ENCODE measurements at places on chromosomes 16 and 17.
A peak's percentile ranks its signal among the peaks of the same experiment; 100 is the strongest.

DNA sequence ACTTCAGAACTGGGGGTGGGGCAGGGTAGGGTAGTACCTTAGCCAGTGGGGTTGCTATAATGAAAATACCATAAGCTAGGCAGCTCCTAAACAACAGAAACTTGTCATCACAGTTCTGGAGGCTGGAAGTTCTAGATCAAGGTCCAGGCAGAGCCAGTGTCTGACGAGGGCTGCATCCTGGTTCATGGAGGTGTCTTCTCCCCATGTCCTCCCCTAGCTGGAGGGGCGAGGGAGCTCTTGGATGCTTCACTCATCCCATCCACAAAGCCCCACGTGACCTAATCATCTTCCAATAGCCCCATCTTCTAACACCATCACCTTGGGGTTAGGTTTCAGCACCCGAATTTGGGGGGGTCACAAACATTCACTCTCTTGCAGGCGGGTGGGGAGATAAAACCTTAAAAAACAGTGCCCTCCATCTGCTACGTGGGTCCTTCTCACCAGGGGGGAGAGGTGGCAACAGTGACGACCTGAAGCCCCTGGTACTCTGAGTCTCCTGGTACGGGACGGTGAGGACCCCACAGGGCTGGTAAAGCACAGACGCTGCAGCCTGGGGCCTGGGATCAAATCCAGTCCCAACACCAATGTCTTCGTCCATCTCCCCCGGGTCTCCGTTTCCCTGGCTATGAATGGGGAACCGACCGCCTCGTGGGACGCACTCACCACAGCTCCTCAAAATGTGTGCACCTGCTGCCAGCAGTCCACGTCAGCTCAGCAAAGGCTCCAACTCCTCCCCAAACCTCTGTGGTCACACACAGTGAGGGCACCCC lies 22.8 kb downstream of the RAB40B start:
- no peak for DNase-seq

DNA sequence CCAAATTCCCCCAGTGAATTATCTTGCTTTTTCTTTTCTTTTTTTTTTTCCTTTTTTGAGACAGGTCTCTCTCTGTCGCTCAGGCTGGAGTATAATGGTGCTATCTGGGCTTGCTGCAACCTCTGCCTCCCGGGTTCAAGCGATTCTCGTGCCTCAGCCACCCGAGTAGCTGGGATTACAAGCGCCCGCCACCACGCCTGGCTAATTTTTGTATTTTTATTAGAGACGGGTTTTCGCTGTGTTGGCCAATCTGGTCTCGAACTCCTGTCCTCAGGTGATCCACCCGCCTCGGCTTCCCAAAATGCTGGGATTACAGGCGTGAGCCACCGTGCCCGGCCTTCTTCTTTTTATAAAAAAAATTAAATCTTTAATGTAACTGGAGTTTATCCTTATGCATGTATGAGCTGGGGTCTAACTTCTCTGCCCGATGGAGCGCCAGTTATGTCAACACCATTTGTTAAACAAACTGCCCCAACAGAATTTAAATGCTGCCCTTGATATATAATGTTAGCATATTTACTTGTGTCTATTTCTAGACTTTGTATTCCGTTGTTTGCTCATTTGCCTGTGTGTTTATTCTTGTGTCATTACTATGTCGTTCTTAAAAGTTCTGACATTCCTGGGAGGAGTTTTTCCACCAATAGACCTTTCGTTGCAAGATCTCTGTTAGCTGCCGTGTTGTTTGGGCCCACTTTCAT lies 535 bp upstream of the AURKB start:
- peak; percentile 46 for DNase-seq

GRCh38 chr17:45948881-45949624 lies 50.0 kb upstream of the STH start:
- DNase-seq: peak; percentile 76

DNA sequence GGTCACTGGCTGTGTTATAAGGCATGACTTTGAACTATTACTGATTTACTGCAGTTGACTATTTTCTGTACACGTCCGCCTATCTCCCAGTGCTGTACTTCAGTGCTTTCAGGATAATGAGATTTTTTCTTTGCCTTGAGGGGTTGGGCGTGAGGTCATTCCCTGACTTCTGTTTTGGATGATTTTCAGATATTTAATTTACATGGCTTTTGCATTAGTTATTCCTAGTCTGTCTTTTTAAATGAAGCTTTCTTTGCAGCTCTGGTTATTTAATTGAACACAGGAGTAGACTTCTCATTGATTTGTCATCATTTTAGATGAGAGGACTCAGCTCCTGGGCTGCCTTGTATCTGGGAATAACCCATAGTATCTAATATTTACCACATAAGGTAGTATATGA lies 23.7 kb downstream of the WIPF2 start:
- DNase-seq: no peak

GRCh38 chr16:104355-104754 lies 26.3 kb downstream of the MPG start:
- no peak for DNase-seq

GRCh38 chr17:34275881-34276280 lies 5.9 kb downstream of the CCL7 start:
- no peak for DNase-seq

GRCh38 chr16:70759666-70760065 lies 41.3 kb downstream of the VAC14 start:
- no peak for DNase-seq

- no peak for DNase-seq
Measured at GRCh38 chr16:13453325-13453724, 466.6 kb upstream of the ERCC4 start.

DNA sequence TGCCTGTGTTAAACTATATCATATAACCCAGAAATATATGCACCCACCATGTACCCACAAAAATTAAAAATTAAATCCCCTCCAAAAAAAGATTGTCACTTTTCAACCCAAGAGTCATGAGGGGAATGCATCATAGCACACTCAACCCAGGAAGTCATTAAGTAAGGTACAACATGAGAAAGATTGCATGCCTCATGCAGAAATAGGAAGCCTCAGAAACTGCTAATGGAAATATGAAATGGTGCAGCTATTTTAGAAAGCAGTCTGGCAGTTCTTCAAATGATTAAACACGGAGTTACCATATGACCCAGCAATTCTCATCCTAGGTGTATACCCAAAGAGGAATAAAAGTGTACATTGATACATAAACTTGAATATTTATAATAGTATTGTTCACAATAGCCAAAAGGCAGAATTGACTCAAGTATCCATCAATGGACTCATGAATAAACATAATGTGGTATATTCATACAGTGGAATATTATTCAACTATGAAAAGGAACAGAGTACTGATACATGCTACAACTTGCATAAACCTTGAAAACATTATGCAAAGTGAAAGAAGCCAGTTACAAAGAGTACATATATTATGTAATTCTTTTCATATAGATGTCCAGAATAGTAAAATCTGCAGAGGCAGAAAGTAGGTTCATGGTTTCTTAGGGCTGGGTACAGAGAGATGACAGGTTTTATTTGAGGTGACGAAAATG lies 70.4 kb downstream of the TMEM100 start:
- no peak for DNase-seq

DNA sequence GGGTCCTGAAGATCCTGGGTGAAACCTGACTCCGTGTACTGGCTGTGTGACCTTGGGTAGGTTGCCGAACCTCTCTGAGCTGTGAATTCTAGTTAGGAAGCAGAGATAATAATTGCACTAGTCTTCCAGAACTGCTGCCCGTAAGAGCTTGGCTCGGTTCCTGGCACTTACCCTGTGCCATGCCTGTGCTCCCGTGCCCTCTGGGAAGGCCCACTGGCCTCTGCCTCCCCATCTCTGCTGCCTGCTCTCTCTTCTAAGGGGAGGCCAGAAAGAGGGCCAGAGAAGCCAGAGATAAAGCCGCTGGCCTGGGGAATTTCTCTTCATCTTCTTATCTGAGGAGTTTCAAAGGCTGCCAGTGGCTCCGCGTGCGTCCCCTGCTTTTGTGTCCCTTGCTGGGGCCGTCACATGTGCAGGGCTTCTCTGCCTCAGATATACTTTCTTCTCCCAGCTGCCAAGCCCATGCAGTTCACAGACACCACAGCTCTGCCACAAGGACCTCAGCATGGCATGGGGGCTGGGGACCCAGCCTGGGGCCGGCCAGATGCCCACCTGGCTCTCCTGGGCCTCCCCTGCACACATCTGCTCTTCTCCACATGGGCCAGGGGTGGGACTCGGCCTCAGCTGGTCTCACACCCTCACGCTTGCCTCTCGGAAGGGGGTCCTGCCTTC lies 145.2 kb downstream of the SDK2 start:
- DNase-seq: no peak

DNA sequence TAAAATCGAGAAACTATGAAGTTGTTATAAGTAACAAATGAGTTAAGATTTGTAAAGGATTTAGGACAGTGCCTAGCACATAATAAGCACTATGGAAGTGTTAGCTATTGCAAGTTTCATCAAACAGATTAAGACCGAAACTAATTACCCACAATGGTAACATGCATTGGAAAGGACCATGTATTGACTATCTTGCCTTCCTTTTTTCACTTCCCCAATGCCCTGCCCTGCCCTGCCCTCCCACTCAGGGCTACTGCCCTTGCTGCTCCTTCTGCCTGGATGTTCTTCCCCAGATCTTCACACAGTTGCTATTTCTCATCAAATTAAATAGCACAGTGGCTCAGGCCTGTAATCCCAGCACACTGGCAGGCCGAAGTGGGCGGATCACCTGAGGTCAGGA lies 202.1 kb upstream of the PSMD7 start:
- DNase-seq: no peak

DNA sequence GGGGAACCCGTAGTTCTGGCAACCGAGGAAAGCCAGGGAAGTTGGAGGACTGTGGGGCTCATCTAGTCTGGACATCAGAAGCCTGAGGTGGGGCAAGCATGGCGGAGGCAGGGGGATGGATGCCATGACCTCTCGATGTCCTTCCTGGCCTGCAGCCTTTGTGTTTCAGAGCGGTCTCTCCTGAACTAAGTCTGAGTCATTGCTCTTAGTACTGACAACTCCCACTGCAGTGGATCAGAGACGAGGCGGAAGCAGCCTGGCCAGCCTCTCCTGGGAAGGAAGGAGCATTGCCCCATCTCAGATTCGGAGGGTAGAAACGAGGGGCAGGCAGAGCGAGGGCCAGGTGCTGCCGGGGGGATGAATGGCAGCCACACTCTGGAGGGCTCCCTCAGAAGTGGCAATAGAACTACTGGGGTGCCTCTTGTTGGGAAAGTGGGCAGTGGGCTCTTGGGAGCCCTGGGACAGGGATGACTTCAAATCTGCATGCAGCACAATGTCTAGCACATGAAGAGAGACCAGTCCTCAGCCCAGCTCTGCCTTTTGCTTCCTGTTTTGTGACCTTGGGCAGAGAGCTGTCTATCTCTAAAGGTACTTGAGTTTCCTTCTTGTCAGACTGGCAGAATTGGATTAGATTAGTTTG lies 3.6 kb upstream of the STAC2 start:
- DNase-seq: no peak

DNA sequence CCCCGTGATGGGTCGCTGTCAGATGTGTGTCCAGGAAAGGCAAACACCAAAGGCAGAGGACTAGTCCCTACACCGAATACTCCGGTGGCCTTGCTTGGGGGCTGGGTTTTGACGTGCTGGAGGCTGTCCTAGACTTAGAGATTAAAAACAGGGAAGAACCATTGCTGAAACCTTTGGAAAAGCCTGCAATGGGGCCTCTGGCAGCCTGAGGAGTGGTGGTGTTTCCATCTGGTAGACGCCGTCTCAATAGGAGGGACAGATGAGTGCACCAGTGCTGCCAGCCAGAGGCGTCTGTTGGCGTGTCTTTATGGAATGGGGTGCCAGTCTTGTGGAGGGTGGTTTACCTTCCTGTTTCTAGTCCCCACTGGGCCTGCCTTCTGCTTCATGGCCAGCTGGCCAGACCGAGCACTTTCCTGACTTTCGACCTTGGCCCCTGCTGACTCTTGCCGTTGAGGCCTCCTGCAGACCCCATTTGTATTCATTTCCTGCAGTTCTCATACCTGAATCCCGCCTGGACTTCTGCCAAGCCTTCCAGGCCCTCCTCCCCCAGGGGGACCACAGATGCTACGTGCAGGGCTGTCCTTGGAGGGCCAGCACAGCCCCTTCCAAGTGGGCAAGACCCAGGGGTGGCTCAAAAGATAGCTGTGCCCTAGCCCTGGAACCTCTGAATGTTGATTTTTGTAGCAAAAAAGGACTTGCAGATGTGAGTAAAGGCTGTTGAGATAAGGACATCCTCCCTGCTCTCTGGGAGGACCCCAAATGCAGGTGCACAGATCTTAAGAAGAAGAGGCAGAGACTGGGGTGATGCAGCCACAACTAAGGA lies 1.9 kb upstream of the DNASE1 start:
- DNase-seq: no peak

DNA sequence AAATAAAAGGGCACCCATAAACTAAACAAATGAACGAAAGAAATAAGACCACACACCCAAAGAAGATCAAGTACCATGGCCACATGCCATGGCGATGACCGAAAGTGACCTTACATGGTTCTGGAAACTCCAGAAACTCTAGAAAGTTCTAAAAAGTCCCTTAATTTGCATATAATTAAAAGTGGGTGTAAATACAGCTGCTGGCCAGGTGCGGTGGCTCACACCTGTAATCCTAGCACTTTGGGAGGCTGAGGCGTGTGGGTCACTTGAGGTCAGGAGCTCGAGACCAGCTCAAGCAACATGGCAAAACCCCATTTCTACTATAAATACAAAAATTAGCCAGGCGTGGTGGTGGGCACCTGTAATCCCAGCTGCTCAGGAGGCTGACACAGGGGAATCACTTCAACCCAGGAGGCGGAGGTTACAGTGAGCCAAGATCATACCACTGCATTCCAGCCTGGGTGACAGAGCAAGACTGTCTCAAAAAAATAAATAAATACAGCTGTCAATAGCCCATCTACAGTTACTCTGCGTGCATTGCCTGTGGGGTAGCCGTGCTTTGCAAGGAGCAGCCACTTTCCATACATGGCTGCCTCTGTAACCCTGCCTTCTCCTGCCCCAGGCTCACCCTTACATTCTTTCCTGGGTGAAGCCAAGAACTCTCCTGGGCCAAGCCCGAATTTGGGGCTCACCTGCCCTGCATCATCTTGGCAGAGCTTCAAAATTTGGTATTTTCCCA lies 7.2 kb upstream of the ZNF778 start:
- DNase-seq: no peak

DNA sequence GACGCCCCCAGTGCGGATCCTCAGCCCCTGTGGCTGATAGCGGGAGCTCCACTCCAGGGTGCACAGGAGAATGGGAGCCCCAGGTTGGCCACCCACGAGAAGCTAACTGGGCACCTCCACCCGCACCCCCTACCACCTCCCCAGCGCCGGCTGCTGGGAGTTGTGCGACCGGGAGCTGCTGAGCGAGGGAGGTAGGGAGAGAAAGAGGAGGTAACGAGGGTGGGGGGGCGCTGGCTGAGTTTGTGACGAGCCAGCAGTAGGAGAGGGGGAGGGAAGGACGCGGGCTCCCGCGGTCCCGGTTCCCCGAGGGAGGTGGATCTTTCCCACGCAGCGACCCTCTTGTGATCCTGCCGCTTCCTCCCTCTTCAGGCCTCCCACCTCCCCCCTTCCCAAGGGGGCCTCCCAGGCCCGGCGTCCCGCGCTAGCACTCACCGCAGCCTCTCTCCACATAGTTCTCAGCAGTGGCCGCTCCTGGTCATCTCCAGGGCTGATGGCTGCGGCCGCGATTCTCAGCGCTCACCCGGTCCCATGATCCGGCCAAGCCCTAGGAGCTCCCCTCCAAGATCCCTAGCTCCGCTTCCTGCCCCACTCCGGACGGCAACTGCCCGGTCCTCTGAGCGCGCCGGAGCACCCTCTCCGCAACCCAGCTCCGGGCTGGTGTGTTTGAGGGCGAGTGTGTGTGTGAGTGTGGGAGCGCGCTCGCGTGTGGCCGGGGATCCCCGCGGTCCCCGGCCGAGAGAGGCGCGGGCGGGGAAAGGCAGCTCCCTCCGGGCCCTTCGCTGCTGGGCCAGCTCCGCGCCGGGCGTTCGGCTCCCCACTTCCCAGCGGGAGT lies at the start of gene GRIN2A:
Gene GRIN2A (minus strand): TSS at position 207 of the 832 bp plus-strand sequence. CDS start 2,017 bp downstream, outside the sequence.
- DNase-seq: no peak

- DNase-seq: no peak
Measured at GRCh38 chr16:50393858-50394802, 25.3 kb upstream of the BRD7 start.
